SW480 (cell line): ENCODE measurements at places on chromosomes 4 and X.

GRCh38 chr4:6288342-6288741 lies 18.7 kb downstream of the WFS1 start:
- no peak for DNase-seq

- DNase-seq = no peak
Observed at GRCh38 chr4:172480471-172480870, 667.3 kb downstream of the GALNTL6 start.

DNA sequence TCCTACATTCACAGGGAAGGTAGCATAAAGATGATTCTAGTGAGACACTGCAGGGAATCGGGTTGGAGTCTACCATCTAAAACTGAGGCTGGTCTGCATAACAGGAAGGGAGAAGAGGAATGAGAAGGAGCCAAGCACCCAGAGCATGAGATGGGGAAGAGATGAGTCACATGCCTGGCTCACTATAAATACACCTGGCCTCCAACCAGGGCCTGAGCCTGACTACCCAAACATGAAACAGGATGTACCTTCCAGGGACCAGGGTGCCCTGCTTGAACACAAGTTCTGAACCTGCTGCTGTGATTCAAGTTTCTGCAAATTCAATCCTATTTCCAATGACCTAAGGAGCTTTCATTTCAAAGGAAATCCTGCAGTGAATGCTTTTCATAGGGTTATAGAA lies 24.9 kb downstream of the CD99L2 start:
- DNase-seq = no peak

DNA sequence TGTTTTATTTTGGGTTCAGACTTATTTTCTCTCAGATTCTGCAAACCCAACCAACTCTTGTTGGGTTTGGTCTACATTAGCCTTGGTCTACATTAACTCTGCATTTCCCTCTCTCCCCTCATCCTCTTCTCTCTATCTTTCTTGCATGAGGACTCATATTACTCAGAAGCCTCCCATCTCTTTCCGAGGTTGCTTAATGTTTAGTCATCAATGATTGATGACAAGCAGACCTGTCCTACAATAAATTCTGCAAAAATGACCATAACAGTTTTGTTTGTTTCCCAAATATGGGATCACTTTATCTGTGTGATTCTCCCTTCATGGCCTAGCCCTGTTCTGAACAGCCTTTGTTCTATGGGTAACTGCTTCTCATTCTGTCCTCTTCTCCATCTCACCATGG lies 75.2 kb downstream of the GABRB1 start:
- no peak for DNase-seq

GRCh38 chr4:124862261-124862660 lies 149.7 kb upstream of the ANKRD50 start:
- no peak for DNase-seq

GRCh38 chr4:164871673-164872072 lies 5.3 kb upstream of the APELA start:
- DNase-seq = no peak

DNA sequence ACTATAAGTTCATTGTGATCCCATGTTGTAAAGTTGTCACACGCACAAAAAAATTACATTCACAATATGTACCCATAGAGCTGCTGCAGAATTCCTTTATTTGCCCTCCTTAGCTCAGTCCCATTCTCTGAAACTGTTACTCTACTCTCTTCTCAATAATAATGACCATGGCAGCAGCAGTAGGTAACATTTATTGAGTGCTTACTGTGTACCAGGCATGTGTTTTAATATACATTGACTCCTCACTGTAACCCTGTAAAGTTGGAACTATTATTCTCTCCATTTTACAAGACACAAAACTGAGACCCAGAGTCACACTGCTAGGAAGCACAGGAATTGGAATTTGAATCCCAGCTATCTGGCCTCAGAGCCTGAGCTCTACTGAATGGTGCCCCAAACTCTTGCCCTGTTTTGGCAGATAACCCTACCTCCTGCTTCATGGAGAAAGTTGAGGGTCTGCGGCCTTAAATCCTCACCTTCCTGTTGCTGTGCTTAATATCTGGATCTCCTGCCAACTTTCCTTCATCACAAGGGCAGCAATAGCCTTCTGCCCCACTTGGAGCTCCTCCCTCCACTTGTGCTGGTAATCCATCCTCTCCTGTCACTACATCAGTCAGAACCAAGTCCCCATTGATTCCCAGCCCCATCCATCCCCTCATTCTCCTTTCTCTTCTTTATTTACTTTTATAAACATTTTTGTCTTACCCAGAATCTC lies 20.8 kb downstream of the GK start:
- no peak for DNase-seq

GRCh38 chr4:21134994-21135393 lies 434.7 kb downstream of the PACRGL start:
- DNase-seq = peak; percentile 11

- DNase-seq = no peak
Observed at GRCh38 chr4:140849526-140849925, 93.3 kb upstream of the TBC1D9 start.

DNA sequence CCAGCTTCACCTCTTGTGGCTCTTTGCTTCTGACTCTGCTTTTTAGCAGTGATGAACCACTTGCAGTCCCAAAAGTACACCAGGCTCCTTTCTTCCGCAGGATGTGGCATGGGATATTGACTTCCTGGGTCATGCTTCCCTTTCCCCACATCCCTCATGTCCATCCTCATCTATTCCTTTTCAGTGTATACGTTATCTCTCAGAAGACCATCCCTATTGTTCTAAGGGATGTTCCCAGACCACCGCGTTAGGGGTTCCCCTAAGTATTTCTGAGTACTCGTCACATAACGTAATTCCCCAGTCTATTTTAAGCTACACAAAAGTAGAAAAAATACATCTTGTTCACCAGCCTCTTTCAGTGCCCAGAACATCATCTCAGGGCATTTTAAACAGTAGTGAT lies 71.1 kb upstream of the NLGN4X start:
- DNase-seq = no peak

- no peak for DNase-seq
Observed at GRCh38 chr4:33090910-33091309, 2370.7 kb downstream of the PCDH7 start.

DNA sequence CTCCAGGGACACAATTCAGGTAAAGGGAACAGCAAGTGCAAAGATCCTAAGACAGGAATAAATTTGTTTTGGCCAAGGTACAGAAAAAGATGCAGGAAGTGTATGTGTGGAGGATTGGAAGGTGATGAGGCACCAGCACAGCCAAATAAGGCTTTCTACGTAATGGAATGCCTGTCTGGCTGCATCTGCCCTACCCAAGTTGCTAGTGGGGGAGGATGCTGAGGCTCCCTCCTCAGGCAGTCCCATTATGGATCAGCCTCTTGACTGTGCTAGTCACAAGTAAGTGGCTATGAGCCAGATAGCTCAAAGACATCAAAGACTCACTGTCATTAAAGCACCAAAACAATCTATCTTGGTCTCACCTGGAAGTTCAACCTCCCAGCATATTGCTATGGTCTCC lies 300.9 kb upstream of the FAT4 start:
- DNase-seq = no peak

GRCh38 chr4:76306882-76307659 lies 538 bp downstream of the STBD1 start:
- peak; percentile 43 for DNase-seq

- DNase-seq = no peak
Observed at GRCh38 chrX:123320622-123321021, 136.5 kb downstream of the GRIA3 start.

- no peak for DNase-seq
Observed at GRCh38 chr4:158004101-158004500, 168.7 kb downstream of the GASK1B start.

- no peak for DNase-seq
Observed at GRCh38 chr4:115841871-115842270, 728.5 kb upstream of the NDST4 start.
